ENCODE measurements at places on chromosomes 4 and X.

DNA sequence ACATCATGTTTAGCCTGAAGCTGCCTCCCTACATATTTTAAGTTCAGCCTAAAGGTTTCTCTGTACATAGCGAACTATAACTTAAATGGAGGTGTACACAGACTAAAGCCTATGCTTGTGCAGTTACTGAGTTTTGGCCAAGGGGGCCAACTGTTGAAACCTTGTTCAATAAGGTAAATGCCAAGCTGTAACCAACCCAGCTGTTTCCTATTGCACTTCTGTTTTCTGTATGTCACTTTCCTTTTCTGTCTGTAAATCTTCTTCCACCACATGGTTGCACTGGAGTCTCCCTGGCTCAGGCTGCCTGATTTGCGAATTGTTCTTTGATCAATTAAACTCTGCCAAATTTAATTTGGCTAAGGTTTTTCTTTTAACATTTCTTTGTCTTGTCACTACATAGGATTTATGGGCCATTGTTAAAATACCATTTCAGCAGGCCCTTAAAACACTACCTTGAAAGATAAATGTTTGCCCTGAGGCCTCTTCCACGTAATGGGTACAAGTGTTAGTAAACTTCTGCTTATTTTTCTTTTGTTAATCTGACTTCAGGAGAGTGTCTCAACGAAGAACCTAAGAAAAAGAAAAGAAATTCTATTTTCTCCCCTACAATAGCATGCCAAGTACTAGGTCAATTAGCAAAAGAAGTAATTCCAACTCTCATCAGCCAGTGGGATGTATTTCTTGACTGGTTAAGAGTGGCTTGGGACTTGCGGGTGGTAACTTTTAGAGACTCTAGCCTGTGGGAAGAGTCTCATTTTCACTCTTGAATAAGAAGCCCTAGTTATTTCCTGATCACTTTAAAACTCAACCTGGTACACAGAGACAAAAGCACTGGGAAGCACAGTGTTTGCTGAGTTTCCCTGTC is 45.7 kb upstream of the PRSS12 start:
- DNase-seq: no peak

GRCh38 chr4:173490817-173491528 is 39.1 kb downstream of the HAND2 start:
- no peak for DNase-seq

DNA sequence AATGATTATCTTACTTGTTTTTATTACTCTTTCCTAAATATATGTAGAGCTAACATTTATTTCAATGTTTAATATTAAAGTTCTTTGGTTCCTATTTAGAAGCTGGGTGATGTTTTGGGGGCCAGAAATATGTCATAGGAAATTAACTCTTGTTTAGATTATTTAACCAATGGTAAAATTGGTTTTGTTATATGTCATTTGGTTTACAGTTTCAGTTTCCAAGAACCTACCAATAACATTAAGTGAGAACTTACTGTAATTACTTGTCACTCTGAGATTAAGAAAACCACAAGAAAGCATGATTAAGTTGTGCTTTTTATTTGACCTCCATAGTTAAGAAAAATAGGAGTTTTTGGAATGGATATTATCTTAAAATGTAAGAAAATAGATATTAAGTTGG is 121.2 kb downstream of the NDST3 start:
- DNase-seq: no peak

DNA sequence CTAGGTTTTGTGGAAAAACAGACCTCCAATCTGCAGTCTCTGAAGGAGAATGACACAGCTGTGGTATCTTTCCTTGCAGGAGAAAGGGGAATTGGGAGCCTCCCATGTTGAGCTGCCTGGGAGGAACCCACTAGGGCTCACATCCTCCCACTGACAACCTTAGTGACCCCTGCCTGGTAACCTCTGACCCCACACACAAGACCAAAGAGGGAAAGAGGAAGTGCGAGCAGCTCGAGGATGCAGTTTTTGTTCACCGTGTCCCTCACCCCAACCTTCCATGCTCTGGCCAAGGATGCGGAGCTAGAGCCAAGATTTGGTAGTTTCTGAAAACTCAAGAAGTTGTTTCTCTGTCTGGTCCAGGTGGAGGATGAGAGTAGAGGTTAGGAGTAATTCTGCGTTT is 5.4 kb upstream of the ZXDA start:
- no peak for DNase-seq

DNA sequence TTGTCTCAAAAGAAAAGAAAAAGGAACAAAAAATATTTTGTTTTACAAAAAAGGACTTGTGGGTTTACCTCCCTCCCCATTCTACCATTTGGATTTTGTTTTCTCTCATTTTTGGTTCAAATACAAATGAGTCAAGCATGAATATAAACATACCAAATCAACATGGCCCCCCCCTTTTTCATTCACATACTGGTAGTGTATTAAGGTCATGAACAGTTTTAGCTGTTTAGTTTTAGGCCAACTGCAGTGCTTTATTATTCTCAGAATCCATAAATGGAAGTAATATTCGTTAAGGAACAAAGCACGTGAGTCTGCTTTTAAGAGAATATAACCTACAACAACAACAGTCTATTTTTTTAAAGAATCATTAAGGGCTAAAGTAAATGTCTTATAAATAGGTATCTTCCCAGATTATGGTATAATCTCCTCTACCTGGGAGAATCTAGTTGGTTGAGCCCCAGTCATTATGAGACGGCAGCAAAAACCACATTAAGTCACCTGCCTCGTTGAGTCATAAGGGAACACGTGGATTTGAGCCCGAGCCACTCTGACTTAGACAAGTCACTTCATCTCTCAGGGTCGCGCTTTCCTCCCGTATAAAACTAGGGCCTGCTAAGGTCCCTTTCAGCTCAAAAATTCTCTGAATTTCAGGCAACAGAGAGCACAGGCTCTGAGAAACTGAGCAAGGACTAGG is 26.7 kb downstream of the BCLAF3 start:
- no peak for DNase-seq

DNA sequence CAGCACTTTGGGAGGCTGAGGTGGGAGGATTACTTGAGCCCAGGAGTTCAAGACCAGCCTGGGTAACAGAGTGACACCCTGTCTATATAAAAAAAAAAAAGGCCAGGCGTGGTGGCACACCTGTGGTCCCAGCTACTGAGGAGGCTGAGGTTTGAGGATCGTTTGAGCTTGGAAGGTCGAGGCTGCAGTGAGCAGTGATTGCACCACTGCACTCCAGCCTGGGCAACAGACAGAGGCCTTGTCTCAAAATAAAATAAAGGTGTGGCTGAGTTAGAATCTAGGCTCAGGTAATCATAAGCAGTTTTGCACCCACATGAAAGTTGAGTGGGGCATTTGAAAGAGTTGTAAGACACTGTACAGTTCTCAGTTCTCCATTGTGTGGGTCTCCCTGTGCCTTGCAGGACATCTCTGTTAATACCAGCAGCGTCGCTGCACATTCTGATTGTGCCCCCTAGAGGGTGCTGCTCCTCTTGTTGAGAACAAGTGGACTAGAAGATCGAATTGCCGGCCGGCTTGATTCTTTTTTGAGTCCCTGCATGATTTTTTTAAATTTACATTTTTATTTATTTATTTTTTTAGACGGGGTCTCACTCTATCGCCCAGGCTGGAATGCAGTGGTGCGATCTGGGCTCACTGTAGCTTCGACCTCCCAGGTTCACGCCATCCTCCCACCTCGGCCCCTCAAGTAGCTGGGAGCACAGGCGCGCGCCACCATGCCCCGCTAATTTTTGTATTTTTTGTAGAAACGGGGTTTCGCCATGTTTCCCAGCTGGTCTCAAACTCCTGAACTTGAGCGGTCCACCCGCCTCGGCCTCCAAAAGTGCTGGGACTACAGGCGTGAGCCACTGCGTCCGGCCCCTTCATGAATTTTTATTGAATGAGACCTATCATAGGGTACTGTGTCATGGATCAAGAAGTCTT is 73.6 kb upstream of the RBMX start:
- peak; percentile 6 for DNase-seq

GRCh38 chr4:53487766-53488165 is 103.5 kb downstream of the LNX1 start:
- DNase-seq: no peak

- DNase-seq: no peak
These were observed 23.8 kb downstream of the NUDT6 start for GRCh38 chr4:122898370-122899150.

DNA sequence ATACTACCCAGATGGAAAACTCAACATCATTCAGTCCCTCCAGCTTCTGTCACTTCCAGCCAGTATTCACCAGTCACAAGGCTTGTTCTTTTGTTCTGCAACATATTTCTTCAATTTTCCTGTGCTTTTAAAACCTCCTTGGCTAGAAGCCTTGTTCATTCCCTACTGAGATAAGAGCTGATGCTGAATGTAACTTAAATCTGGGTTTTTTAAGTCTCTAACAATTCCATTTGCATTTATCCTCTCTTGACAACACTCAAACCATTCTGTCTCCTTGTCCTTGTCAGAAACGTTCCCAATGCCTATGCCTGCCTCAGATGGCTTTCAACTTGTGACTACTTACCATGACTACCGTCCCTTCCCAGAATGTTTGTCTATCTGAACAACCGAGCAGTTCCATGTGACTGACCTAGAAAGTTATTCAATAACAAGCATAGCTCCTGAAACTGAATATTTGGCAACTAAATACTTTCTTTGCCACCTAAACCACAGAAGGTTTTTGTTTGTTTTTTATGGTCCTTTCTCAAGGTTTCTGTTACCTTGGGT is 682.9 kb upstream of the GALNTL6 start:
- no peak for DNase-seq

GRCh38 chrX:53223068-53223693 is 1.8 kb downstream of the KDM5C start:
- no peak for DNase-seq

GRCh38 chr4:127843704-127844600 is 36.7 kb upstream of the PLK4 start:
- DNase-seq: no peak

- no peak for DNase-seq
These were observed 347.1 kb downstream of the FBXW7 start for GRCh38 chr4:152188801-152189200.

GRCh38 chr4:188154668-188155405 is 15.6 kb downstream of the TRIML1 start:
- DNase-seq: no peak
